Nasal cavity respiratory epithelium epithelial cell of viscerocranial mucosa (primary cell): ENCODE measurements at places on chromosomes 5 and 9. TPM values are rescaled to one million over a fixed set of nuclear protein-coding genes. Genes with fewer than 3 reads are reported as not detected.

GABRA1 gene
- not detected in 2 replicates for total RNA-seq

GFI1B gene
- not detected in 2 replicates for total RNA-seq

ALDOB gene
- total RNA-seq, result not detected in 2 replicates

LRRC19 gene
- total RNA-seq, result not detected in 2 replicates

SLC22A4 gene
- 0.68 and 0.71 TPM in 2 replicates for total RNA-seq

SLC34A1 gene
- total RNA-seq, result 0.14 TPM in 1 of 2 replicates, not detected in the other

GPR107 gene
- 26.7 and 78.1 TPM in 2 replicates for total RNA-seq

PLAC8L1 gene
- total RNA-seq, result 0.14 TPM in 1 of 2 replicates, not detected in the other

FBP2 gene
- not detected in 2 replicates for total RNA-seq

AIF1L gene
- 0.36 and 12.3 TPM in 2 replicates for total RNA-seq
